ENCODE measurements at places on chromosomes 2 and 18.

GRCh38 chr18:42824178-42824577 is 291.3 kb downstream of the RIT2 start:
- no peak for DNase-seq

GRCh38 chr2:134272806-134273205 is 18.9 kb downstream of the MGAT5 start:
- DNase-seq = no peak

GRCh38 chr2:127407091-127407490 is 11.1 kb upstream of the PROC start:
- DNase-seq = no peak

DNA sequence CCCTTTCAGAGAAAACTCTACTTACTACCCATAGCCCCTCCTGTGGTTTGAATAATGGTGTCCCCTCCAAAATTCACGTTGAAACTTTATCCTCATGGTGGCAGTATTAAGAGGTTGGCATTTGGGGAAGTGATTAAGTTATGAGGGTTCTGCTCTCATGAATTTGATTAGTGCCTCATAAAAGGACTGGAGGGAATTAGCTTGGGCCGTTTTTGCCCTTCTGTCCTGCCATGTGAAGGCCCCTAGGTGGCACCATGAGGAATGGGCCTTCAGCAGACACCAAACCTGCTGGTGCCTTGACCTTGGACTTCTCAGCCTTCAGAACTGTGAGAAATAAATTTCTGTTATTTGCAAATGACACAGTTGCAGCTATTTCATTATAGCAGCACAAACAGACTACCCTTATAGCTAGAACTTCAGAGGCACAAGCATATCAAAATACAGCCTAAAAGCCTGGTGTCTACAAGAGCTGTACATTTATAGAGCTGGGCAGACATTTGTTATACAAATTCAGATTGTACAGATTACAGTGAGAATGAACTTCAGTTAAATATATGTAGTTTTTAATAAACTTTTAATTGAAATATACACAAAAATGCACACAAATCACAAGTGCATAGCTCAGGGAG is 2.6 kb upstream of the PTPN2 start:
- DNase-seq = no peak

GRCh38 chr2:31998731-31999383 is 12.0 kb downstream of the MEMO1 start:
- no peak for DNase-seq

DNA sequence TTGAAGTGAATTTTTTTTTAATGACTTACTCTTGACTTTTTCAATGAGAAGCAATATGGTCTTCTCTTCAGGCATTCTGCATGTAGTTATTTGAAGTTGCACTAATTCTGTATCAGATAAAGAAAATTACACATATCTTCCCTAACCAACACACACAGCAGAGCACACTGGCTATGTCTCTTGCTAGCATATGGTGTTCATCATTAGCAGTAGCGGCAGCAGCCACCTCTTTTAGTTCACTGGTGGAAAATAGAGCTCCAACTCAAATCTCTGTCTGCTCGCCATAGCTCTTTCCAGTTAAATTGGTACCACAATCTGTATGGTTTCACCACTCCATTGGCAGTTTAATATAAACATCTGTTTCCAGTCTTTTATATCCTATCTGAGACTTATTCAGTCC is 278.1 kb upstream of the ZEB2 start:
- DNase-seq = no peak

DNA sequence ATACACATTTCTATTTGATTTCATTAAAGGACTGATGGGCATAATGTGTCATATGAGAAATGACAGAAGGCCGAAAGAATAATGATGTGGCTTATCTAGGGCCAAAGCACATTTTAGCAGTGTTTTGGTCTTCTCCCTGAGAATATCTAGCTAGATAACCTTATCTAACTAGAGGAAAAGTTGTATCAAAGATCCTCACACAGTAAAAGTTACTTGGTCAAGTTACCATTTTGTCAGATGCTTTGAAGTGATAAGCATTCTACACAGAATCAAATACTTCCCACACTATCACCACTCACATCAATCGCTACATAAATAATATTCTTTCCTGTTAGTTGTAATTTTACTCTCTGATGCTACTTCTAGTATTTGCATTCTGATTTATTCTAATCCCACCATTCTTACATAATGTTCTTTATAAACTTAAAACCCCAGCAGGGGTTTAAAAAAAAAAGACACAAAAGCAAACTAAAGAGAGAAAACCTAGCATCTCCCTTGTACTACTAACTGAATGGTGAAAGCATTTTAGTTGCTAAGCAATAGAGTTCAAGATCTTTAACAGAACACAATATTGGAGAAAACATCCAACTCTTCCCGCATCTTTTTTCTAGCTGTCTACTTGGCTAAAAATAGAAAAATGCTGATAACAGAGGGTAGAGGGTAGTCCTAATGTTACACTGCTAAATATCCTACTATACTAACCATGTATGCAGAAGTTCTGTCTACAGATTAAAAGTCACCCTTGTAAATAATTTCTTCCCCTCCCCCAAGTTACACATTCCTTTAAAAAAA is 8.0 kb downstream of the XPO1 start:
- no peak for DNase-seq

- DNase-seq = no peak
Observed at GRCh38 chr18:66495844-66496243, 108.0 kb downstream of the CDH19 start.

GRCh38 chr2:9285921-9286320 is 79.3 kb downstream of the ASAP2 start:
- DNase-seq = no peak

DNA sequence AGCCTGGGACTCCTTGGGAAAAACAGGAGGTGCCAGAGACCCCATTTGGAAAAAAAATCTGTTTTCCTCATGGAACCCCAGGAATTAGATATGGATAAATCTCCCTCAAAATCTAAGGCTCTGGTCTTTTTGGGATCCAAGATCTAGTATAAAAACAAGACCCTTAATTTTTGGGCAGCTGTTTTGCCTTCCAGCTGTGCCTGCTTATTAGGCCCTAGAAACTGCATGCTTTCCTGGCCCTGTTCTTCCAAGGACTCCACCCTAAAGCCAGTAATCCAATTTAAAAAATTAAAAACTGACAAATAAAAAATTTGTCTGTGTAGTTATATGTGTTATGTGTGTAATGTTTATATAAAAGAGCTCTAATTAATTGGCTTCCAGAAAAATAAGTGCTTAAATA is 274.6 kb downstream of the STK39 start:
- DNase-seq = no peak

DNA sequence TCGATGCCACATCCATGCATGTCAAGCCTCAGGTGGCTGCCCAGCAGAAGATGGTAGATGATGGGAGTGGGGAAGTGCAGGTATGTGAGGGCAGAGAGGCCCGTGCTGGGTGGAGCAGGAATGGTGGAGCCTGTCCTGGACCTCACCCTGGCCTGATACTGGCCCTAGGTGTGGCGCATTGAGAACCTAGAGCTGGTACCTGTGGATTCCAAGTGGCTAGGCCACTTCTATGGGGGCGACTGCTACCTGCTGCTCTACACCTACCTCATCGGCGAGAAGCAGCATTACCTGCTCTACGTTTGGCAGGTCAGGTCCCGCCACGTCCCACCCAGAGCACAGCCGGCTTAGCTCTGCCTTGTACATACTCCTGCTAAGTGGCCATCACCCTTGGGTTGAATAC is 13.0 kb downstream of the VIL1 start:
- no peak for DNase-seq

DNA sequence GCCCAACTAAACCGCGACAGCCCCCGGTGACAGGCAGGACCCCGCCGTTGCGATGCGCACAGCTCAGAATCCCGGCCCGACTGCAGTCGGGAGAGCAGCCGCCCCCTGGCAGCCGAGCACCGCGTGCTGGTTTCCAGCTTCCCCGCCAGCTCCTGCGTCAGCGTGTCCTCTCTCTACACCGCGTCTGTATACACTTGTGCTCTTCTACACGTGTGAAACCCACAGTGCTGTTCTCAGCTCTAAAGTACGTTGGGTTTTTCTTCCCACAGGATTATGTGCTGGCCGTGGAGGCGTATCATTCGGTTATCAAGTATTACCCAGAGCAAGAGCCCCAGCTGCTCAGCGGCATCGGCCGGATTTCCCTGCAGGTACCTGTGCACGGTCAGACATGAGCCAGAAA is 54.0 kb downstream of the ADI1 start:
- DNase-seq = no peak

DNA sequence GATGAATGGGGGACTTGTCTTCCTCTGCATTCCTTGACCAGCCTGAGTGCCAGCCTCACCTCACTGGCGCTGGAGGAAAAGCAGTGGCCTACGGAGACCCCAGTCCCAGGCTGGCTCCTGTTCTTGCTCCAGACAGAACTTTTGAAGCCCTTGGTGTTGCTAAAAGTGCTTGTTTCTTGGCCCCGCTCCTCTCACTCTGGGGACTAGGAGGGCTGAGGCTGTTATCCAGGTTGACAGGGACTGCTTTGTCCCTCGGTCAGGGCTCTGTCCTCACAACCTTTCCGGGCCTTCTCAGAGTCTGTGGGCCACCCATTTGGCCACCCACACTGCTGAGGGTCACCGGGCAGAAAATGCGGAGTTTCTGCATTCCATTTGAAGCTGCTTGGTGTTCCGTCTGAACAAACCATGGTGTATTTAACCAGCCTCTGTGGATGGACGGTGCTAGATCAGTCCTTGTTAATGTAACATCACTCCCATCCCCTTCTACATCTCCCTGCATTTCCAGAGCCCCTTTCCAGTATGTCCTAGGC is 25.6 kb downstream of the B3GNT7 start:
- DNase-seq = no peak

DNA sequence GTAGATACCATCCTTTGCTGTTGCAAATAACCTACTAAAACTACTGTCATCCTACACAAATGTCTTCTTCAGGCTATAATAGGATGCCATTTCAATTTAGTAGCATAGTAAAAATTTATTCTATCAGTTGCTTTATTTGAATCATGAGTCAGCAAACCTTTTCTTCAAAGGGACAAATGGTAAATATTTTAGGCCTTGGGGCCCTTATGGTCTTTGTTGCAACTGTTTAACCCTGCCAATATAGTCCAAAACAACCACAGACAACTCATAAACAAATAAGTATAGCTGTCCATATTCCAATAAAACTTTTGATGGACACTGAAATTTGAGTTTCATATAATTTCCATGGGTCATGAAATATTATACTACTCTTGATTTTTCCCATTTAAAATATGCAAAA is 54.0 kb upstream of the CCBE1 start:
- DNase-seq = no peak

GRCh38 chr2:54964816-54965215 is 85.4 kb downstream of the RTN4 start:
- no peak for DNase-seq

GRCh38 chr2:110771547-110772382 is 39.4 kb downstream of the ACOXL start:
- DNase-seq = no peak

DNA sequence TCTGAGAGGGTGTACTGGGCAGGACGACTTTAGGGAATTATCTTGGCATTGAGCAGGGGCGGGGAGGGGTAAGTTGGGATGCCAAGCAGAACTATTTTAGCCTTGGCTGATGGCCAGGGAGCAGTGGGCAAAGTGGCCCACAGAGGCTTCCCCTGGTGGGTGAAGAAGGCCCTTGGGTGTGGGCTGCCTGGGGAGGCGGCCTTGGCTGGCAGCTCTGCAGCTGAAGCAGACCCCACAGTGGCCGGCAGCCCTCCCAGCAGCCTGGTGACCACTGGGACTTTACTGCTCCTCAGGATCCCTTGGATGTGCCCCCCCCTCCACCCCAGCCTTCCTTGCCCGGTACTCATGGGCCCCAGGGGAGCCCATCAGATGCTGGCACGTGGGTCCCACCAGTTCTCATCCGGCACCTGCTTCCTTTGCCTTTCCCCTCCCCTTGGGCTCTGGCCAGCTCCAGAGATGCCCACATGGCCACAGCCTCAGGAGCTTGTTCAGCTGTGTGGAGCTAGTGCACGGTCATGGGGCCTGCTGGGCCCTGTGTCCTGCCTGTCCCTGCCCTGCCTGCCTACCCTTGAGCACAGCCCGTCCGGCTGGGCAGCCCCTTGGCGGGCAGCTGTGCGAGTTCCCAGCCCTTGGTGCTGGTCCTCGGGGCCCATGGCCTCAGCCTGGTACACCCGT is 122.1 kb upstream of the HS6ST1 start:
- DNase-seq = no peak

GRCh38 chr2:168585700-168586099 is 129.6 kb downstream of the CERS6 start:
- DNase-seq = no peak

- DNase-seq = no peak
Observed at GRCh38 chr18:35525795-35526494, 28.2 kb upstream of the INO80C start.

GRCh38 chr2:166094325-166094724 is 33.5 kb downstream of the SCN1A start:
- no peak for DNase-seq

- no peak for DNase-seq
Observed at GRCh38 chr18:70907673-70908072, 618.8 kb downstream of the SOCS6 start.

DNA sequence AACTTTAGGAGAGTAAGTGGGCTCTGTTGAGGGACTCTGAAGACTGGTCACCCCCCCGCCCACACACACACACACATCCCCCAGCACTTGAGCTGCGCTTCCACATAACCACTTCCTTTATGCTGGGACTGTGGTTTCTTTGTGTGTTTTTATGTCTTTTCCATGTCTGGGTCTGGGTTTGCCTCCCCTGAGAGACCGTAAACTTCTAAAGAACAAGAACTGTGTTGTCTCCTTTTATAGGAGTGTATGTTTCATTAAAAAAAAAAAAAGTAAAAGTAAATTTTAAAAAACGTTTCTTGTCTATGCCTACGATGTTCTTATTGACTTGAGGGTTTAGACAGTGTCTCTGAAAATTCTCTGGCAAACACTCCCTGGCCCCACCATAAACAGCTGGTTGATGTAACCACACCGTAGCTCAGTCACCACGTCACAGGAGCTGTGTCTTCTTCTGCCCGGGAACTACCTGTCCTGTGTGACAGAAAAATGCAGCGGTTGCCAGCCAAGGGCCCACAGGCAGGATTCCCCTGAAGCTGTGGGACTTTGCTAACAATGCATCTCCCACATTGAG is 68.0 kb downstream of the KLHL29 start:
- DNase-seq = no peak

- no peak for DNase-seq
Observed at GRCh38 chr2:98870516-98871158, 65.4 kb downstream of the CRACDL start.

- no peak for DNase-seq
Observed at GRCh38 chr2:149625271-149625670, 37.7 kb upstream of the MMADHC start.

DNA sequence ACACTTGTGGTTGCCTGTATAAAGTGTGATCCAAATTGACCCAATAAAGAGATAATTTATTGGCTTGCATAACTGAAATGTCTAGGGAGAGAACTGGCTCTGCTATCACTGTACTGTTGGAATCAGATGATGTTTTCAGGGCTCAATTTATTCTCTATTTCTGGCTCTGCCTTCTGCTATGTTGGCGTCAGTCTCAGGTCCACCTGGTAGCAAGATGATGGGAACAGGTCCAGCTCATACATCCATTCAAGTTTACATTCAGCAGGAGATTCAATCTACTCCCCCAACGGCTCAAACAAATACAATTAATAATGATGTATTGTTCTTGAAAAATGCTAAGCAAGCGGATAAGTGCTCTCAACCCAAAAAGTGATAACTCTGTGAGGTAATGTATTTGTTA is 297.7 kb upstream of the SYT4 start:
- DNase-seq = no peak

GRCh38 chr18:62018759-62019041 is 125.9 kb upstream of the RNF152 start:
- no peak for DNase-seq
